ENCODE measurements at places on chromosomes 16 and 17. TPM values are rescaled to one million over a fixed set of nuclear protein-coding genes. Genes with fewer than 3 reads are reported as not detected.

DNA sequence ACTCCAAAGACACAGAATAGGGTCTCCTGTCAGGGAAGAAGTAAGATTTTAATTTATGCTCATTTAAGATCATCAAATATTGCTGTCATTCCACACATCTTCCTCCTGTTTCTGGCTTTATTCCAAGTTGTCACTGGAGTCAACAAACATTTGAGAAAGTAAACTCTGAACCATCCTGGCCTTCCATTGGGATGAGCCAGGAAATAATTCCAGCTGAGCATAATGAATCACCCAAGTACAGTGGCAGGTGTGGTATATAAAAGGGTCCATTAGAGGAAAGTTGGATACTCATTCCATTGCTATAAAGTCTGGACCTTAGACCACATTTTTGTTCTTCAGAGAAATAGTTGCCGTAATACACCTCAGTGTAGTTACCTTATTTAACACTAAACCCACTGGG lies 246.1 kb downstream of the SLC39A11 start:
- no peak for DNase-seq

NPB gene
- 0.40 TPM for polyA plus RNA-seq

EMP2 gene
- polyA plus RNA-seq = 32.7 TPM

DNA sequence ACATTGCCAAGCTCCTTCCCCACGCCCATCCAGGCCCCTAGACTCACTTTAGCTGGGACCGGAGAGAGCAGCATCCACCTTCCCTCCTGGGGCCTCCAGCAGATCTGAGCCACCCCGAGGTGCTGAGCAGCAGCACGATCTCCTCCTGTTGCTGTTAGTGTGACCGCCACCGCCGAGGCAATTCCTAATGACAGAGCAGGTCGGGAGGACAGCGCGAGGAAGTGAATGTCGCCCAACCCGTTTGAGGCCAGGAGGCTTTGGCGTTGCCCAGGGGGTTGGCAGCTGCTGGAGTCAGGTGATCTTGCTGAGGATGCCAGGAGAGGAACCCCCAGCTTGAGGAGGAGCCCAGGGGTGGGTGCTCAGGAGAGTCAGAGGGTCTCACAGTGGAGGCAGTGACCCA lies at the start of gene RNF222:
Gene RNF222, minus strand, starts transcription at position 192 of the 400 bp plus-strand sequence. CDS start 4,366 bp downstream, outside the sequence.
- DNase-seq = no peak

- no peak for DNase-seq
Measured at GRCh38 chr16:89096768-89097391, 3.2 kb downstream of the ACSF3 start.
